RKO (cell line): ENCODE measurements at places on chromosomes 3 and 15.
A peak's percentile ranks its signal among the peaks of the same experiment; 100 is the strongest.

GRCh38 chr3:38270606-38271005, 5.0 kb downstream of the SLC22A13 start:
- no peak for DNase-seq

GRCh38 chr15:39834256-39834655, 51.6 kb upstream of the FSIP1 start:
- DNase-seq: no peak

DNA sequence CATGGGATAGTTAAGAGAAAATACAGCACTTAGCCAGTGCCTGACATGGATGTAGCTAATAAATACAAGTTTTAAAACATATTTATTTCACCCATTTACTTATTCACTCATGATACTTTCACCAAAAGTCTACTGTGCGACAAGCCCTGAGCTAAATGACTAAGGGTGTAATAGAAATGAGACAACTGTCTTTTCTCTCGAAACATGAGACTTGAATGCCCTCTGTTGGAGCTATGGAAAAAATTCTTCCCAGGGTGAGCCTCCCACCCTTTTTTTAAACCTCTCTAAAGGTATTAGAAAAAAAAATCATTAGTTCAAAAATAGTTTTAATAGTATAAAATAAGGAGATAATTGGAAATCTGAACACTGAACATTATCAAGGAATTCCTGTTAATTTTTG, 24.3 kb upstream of the RPL14 start:
- DNase-seq: peak; percentile 28

GRCh38 chr3:182544542-182544941, 248.8 kb upstream of the ATP11B start:
- no peak for DNase-seq

DNA sequence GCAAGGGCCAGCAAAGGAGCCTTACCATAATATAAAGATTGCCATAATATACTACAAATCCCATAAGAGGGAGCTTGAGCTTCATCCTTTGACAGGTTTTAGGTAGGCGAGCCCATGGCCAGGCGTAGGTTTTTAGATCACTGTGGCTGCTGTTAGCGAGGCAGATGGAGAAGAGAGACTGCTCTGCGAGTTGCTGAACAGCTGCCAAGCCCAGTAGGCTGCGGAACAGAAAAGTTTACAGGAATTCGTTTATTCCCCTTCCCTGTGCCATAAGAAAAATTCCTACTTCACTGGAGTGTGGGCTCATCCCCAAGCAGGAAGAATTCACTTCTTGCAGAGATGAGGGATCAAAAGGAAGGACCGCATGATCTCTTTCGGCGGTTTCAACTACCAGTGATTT, 30.5 kb downstream of the TMED3 start:
- DNase-seq: no peak

DNA sequence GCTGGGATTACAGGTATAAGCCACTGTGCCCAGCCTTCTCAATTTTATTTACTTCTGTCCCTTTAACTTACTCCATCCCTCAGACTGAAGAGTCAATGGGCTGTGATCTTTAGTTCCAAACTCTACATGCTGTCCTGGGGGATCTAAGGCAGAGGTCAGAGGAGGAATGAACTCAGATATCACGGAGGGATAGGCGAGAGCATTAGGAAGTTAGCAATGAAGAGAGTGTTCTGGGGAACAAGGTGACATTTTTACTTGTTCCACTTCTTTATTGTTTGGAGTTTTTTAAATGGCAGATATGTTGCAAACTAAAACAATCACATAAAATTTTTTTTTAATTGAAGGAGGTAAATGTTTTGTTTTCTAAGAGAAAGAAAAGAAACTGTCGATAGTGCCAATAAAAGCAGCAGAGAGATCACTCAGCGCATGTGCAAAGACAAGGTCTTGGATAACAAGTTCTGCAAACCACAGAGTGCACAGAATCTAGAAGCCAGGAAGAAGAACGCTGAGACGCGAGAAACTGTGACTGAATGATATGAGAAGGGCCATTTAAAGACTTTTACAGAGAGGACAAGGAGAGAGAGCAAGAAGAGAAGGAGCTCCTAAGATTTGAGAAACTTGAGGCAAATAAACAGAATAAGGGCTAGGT, 10.8 kb upstream of the CA12 start:
- DNase-seq: no peak

- DNase-seq: no peak
Observed at GRCh38 chr3:24763393-24763792, 268.7 kb upstream of the THRB start.

- DNase-seq: no peak
Observed at GRCh38 chr3:53728606-53729005, 117.6 kb downstream of the CHDH start.

DNA sequence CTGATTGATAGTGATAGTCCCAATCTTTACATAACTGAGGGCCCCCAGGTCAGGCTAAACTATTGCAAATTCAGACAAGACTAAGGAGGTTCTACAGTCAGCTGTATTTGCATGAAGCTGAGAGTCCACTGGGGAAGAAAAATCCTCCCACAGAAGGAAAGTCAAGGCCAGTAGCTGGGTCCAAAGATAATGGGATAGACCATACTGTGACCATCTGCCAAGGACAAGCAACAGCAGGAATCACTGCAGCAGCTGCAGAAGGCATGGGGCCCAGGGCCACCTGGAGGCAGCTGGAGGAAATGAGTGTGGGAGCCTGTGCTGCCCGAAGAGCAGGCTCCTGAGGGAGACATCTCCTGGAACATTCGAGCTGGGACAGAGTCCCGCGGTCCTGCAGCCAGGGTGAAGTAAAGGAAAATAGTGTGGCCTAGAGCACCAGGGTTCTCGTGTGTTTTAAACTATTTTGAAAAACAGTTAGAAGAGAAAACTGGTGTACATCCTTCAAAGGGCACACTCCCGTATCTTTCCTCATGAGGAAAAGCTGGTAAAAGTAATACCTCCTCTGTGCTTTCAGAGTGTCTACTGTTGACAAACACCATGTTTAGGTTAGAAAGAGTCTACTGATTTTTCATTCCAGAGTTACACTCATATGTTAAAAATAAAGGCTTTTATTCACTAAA, 13.2 kb upstream of the TMEM212 start:
- peak; percentile 62 for DNase-seq

DNA sequence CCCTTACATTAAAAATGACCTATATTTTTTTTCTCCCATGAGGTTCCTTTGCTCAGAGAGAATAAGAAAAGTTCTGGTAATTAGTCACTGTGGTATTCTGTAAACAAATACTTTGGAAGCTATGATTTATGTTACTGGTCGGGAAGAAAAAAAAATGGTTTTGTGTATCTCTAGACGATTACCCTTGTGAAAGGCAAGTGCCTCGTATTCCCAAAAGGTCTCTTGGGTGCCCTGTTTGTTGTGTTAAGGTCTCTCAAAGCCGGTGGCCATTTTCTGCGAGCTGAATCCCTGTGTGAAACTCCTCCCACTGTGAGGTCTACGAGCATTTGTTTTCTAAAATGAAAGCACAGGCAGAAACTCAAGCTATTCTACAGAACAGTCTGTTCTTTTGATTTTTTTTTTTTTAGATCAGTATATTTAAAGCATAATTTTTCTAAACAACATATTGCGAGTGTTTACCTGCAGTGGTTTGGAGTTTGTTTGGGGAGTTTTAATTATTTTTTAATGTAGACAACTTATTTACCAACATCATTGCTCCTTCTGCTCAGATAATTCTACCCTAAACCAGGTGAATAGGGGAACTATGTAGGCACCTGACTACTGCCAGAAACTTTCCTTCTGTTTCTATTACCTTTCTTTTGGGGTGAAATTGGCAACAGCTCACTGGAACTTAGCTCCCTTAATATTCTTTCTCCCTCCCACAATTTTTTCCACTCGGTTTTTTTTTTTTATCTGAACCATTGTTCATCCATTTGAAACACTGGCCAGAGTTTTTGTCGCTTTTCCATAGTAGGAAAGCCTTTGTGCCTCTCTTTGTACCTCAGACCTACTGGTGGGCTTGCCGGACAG, 44.0 kb downstream of the ZBTB38 start:
- no peak for DNase-seq

GRCh38 chr15:90402223-90402622, 14.2 kb downstream of the IQGAP1 start:
- peak; percentile 78 for DNase-seq

- DNase-seq: no peak
Observed at GRCh38 chr3:170256597-170256996, 34.4 kb downstream of the PRKCI start.

DNA sequence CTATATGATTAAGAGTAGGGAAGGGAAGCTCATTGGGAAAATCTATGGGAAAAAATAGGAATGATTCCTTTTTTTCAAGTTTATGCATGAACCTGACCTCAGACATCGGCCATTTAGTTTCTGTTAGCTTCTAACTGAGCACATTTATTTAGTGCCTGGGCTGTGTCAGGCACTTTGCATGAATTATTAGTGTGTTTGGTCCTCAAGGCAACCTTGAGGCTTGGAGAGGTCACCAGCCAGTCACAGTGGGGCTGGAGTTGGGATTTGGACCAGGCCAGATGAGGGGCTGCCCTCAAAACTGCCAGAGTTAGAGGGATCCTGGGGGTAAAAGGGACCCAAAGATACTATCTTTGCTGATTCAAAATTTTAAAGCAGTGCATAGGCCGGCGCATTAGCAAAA, 8.1 kb downstream of the SIAH2 start:
- no peak for DNase-seq

- DNase-seq: no peak
Observed at GRCh38 chr3:10438902-10439610, 66.3 kb downstream of the ATP2B2 start.

DNA sequence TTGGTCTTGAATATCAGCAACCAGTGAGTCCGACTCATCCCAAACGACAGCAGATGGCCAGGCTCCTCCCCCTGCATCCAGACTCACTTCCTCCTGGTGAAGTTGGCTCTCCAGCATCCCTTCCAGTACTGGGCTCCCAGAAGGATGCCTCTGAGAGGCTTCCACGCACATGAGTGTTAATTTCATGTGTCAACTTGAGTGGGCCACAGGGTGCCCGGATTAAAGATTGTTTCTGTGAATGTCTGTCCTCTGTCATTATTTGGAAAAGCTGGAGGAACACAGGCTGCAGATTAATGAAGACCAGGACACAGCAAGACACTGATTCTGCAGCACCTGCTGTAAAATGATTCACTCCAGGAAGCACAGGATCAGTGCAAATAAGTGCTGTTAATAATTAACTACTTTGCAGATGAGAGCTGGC, 99.8 kb downstream of the ATP10A start:
- no peak for DNase-seq

GRCh38 chr15:61921093-61921492, 139.2 kb downstream of the VPS13C start:
- no peak for DNase-seq

DNA sequence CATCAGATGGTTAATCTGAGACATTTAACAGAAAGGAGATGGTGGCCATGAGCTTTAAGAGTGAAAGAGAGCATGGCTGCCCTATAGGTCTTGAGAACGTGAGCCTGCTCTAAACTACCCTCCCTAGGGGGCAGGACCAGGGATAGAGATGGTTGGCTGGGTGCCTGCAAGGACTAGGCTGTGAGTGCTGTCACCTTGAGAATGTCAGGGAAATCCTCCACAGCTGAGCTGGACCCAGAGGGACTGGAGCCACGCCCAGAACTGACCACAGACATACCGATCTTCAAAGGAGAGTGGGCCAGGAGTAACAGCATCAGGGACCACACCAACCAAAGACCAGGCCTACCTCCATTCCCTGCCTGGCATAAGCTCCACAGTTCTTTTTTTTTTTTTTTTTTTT, 53.6 kb upstream of the UBE2E1 start:
- no peak for DNase-seq

GRCh38 chr3:14203521-14204079, 25.0 kb downstream of the LSM3 start:
- peak; percentile 77 for DNase-seq

GRCh38 chr15:67100801-67101581, 35.6 kb downstream of the SMAD3 start:
- DNase-seq: no peak

- no peak for DNase-seq
Observed at GRCh38 chr3:120931593-120931992, 23.6 kb downstream of the STXBP5L start.

DNA sequence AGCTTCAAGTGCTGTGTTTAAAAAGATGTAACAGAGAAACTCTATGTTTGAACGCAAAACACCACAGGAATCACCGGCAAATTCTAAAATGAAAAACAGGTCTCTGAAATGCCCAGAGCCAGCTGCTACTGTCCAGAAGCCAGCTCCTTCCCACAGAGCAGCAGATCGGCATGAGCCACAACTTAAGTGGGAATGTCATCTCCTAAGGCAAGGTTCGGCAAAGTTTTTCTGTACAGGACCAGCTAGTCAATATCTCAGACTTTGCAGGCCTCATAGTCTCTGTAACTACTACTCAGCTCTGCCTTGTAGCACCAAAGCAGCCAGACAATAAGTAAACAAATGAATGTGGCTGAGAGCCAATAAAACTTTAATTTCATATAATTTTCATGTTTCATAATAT, 4.9 kb downstream of the PLOD2 start:
- DNase-seq: no peak

GRCh38 chr3:126112531-126113237, 28.8 kb upstream of the SLC41A3 start:
- no peak for DNase-seq
